ENCODE measurements at places on chromosomes 5 and 9.

- DNase-seq = no peak
These were observed 58.4 kb downstream of the SLC1A3 start for GRCh38 chr5:36664766-36665165.

DNA sequence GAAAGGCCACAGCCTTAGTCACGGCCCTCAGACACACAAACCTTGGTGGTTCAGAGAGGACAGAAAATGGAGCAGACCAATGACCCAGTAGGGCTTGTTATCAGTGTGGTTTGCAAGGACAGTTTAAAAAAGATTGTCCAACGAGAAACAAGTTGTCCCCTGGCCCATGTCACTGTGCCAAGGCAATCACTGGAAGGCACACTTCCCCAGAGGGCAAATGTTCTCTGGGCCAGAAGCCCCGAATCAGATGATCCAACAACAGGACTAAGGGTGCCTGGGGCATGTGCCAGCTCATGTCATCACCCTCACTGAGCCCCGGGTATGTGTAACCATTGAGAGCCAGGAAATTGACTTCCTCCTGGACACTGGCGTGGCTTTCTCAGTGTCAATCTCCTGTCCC, 950.1 kb upstream of the CTNND2 start:
- DNase-seq = no peak

- no peak for DNase-seq
These were observed 36.5 kb upstream of the GPBP1 start for GRCh38 chr5:57137401-57137800.

GRCh38 chr5:111072949-111073682, 1.6 kb downstream of the TSLP start:
- peak; percentile 50 for DNase-seq

DNA sequence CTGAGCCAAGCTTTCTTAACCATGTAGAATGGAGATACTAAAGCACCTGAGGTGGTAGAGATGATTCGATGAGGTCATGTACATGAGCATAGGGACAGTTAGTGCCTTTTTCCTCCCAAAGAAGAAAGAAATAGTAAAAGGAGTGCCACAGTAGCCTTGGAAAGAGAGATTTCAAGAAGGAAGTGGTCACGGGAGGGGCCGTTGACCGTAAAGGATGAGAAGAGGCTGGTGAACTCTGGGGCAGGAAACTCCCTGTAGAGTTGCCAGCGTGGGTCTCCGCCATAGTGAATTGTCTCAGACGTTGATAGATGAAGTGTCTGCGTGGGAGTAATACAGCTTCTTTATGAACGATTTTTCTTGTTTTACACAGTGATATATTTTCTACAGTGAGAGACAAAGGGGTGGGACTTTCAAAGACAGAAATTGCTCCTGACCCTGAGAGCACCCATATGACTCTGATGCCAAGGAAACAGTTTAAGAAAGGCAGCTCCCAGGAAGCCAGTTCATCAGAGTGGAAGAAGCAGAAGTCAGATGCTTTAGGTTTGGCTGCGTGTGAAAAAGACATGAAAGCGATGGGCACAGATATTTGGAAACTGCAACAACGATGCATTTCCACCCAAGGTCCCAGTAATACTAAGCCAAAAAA, 41.3 kb downstream of the UGCG start:
- no peak for DNase-seq

GRCh38 chr9:37987467-37987981, 81.5 kb downstream of the SHB start:
- DNase-seq = no peak

DNA sequence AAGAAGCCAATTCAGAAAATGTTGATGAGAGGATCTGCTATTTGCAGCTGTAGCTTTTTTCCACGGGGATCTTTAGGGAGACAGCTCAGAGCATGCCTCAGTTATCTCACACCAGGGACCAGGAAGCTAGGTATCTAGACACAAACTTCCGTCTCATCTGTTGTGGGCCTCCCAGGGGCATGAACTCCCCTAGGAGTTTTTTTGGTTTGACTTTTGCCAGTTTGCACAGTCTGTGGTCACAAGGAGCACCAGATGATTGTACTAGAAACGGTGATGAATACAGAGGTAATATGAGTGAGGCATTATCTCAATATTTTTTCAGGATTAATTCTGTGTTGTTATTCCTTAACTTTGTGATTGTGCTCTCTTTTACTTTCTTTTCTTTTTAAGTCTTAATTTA, 533.2 kb upstream of the SEMA6A start:
- no peak for DNase-seq

DNA sequence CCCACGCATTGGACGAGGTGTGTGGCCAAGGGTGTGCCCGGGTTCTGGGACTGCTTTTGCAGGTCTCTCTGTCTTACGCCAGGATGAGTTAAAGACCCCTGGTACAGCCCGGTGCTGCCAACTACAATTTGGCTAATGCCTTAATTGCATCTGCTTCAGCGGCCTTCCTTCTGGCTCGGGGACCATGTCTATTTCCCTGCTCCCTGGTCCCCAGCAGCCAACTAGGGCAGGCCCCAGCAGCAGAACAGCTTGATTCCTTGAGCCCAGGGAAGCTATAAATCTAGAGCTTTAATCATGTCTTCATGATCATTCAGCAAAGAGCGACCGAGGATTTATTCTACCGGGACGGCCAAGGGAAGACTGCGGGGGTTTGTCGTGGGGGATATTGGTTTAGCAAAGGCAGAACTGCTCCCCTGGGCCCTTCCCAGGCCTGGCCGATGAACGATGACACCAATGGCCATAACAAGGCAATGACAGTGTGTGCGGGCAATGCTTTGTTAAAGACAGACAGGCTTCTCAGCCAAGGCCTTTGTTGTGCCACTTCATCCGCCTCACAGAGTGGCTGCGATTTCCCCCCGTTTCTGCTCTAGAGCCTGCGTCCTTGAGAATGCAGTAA, 51.4 kb downstream of the CFAP77 start:
- no peak for DNase-seq

GRCh38 chr5:139079225-139079990, 118.8 kb downstream of the SIL1 start:
- peak; percentile 32 for DNase-seq

- DNase-seq = no peak
These were observed 7.6 kb downstream of the SLC6A7 start for GRCh38 chr5:150197476-150197875.

DNA sequence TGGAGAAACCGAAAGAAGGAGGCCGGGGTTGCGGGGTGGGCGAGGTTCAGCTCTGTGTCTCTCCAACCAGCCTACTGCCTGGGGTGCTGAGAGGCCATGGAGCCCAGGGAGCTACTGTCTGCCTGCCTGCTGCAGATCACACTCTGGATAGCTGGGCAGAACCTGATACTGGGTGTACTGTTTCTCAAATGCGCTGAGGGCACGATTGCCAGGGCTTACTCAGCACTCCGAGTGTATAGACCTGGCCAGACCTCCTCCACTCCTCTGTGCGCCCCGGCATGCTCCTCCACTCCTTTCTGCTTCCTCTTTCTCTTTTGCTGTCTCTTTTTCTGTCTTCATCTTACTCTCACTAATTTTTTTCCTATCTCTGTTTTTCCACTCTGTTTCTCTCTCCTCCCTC, 215.1 kb downstream of the PAPPA start:
- DNase-seq = no peak

GRCh38 chr9:134134949-134135342, 936 bp upstream of the WDR5 start:
- no peak for DNase-seq

GRCh38 chr5:133372293-133372937, 239.9 kb downstream of the FSTL4 start:
- DNase-seq = no peak

GRCh38 chr9:19026375-19026774, 6.6 kb downstream of the SAXO1 start:
- no peak for DNase-seq

GRCh38 chr9:19624519-19624918, 164.3 kb downstream of the SLC24A2 start:
- no peak for DNase-seq

DNA sequence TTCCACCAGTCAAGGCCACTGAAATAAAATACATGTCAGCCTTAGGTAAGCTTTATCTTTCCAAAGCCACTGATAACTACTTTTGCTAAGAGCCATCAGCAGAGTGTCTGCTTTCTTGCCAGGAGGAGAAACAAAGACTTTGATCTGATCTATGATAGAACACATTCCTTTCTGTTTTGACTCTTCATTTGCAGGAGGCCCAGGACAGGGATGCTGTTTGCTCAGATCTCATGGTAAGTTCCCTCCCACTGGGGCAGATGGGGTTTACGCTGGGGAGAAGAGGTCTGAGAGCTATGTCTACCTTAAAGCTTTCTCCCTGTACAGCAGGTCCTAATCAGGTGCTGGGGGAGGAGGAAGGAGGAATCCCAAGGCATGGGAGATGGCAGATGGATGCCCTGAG, 497.6 kb downstream of the NTRK2 start:
- no peak for DNase-seq

DNA sequence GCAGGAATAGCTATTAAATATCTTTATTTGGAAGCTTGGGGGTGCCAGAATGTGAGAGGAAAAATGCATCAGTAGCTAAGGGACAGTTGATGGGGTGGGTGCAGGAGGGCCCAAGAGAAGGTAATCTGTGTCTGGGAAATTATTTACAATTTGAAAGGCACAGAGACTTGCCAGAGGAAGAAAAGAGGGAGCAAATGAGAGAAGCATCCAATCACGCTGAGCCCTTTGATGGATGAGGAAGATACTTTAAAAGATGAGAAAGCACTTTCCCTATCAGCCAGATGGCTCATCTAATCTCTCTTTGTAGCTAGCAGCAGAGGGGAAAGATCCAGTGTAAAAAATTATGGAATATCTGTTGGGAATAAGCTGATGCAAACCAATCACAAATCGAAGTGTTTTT, 57.0 kb upstream of the ABCA1 start:
- no peak for DNase-seq

GRCh38 chr9:3012842-3013241, 168.9 kb upstream of the PUM3 start:
- no peak for DNase-seq

- DNase-seq = no peak
These were observed 521 bp upstream of the SLIT3 start for GRCh38 chr5:169301386-169301934.

- no peak for DNase-seq
These were observed 209.4 kb downstream of the MAN2A1 start for GRCh38 chr5:109899163-109899535.

DNA sequence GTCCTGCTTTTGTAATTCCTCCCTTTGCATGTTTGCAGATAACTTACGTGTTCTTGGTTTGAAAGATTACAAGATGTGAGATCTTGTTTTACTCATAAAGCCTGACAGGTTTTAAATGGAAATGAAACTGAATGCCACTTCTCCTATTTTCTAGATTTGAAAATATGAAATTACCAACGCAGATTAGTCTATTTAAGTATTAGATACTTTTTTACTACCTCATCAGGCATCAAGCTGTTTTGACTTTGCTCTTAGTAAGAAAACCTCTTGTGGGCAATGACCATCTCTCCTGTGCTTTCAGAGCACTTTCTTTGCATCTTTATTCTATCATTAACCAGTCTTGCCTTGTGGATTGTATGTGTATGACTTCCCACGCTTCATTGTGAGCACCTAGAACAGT, 3.5 kb downstream of the DMXL1 start:
- no peak for DNase-seq

DNA sequence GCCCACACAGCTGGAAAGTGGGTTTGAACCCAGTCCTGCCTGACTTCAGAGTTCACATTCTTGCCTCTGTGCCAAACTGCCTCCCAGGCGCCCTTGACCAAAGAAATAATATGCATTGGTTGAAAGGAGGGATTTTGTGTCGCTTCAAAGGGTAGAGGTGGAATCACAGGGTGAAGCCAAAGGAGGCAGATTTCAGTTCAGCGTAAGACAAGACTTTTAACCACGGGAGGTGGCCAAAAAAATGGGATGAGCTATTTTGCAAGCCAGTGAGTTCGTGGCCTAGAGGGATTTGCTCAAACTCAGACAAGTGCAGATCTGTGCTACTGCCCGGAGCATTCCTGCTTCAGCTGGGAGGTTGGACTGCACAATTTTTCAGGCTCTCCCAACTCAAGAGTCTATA, 57.6 kb upstream of the RANBP3L start:
- no peak for DNase-seq

GRCh38 chr9:81225596-81225995, 463.8 kb downstream of the TLE1 start:
- DNase-seq = no peak

DNA sequence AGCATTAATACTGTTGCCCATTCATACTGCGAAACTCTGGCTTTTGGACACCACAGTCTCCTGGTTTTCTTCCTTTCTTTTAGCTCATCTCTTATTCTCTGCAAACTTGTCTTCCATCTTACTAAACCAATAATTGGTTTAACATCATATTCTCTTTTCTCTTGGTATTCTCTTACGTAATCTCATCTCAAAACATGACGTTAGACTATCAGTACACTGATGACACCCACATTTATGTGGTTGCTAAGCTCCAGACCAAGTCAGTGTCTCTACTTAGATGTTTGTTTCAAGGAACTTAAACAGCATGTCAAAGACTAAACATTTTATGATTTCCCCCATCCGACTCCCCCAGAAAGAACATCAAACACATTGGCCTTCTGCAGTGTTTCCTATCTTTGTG, 2.1 kb downstream of the PRRC1 start:
- DNase-seq = no peak

DNA sequence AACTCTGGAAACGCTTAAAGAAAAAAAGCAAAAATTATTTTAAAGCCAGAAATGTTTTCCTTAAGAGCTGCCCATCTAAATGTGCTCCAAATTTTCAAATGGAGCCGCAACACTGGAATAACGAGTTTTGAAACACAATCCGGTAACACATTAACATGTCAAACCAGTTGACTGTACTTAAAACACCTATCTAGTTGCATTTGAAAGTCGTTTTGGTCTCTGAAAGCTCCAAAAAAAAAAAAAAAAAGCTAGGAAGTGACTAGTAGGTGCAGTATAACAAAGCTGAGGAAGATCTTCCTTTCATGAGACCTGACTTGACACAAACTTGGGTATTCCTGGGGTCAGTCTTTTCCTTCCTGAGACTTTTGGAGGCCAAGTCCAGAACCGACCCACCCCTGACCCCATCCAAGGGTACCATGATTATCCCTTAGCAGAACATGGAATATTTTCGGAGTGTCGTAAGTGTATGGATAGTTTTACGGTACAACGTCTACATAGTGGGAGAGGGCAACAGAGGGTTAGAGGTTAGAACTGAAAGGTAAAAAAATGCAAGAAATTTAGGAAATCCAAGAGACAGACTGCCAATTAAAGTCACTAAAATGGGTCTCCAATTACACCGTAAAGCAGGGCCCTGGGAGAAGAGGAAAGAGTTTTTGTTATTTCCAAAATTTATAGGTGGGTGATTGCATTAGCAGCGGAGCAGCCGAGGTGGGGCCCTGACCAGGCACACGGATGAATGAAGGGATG, 812 bp downstream of the CETN3 start:
- DNase-seq = no peak

DNA sequence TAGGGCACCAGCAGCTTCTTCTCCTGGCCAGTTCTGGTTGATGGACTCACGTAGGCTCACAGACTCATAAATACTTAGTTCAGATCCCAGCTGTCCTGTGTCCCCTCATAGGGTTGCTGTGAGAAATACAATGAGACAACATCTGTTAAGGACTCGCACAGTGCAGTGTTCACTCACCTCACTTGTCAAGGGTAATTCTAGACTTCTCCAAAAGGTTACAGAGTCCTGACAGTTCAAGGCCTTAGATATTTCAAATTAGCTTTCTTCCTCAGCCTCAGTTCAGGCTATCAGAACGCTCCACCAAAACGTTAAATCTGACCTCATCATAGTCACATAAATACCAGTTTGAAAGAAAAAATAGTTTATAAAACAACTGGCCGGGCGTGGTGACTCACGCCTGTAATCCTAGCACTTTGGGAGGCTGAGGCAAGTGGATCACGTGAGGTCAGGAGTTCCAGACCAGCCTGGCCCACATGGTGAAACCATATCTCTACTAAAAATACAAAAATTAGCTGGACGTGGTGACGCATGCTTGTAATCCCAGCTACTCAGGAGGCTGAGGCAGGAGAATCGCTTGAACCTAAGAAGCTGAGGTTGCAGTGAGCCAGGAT, 106.3 kb downstream of the UGCG start:
- no peak for DNase-seq

All from NCI-H345 (cell line).